SK-N-SH treated with all-trans-retinoic acid at 6 μM for 48 hours (cell line): ENCODE measurements at places on chromosomes 11 and 22.
A peak's percentile ranks its signal among the peaks of the same experiment; 100 is the strongest.

DNA sequence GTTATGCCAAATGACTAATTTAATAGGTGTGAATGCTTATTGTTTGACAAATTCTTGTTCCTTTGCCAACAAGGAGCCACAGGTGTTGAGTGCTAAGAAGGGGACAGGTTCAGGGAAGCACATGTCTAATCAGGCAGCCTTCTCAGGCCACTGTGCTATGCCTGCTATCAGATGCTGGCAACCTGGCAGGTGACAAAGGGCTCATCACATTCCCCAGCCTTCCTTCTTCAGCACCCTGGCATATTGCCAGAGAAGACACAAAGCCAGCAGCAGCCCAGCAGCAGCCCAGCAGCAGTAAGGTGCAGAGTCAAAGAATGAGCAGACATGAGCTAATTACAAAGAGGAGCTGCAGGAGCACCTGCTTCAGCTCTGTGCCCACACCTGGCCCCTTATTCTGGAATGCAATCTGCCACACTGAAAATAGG lies 68.2 kb downstream of the GUCY1A2 start:
- ATAC-seq, result no peak

GRCh38 chr11:44631831-44632230 lies 66.4 kb downstream of the CD82 start:
- ATAC-seq, result no peak

GRCh38 chr11:66020618-66021357 lies 5.5 kb downstream of the CATSPER1 start:
- ATAC-seq, result peak; percentile 80

- ATAC-seq, result no peak
Observed at GRCh38 chr11:2952290-2952689, 23.1 kb upstream of the PHLDA2 start.

- ATAC-seq, result no peak
Observed at GRCh38 chr22:22714600-22715335, 70.4 kb downstream of the GGTLC2 start.

DNA sequence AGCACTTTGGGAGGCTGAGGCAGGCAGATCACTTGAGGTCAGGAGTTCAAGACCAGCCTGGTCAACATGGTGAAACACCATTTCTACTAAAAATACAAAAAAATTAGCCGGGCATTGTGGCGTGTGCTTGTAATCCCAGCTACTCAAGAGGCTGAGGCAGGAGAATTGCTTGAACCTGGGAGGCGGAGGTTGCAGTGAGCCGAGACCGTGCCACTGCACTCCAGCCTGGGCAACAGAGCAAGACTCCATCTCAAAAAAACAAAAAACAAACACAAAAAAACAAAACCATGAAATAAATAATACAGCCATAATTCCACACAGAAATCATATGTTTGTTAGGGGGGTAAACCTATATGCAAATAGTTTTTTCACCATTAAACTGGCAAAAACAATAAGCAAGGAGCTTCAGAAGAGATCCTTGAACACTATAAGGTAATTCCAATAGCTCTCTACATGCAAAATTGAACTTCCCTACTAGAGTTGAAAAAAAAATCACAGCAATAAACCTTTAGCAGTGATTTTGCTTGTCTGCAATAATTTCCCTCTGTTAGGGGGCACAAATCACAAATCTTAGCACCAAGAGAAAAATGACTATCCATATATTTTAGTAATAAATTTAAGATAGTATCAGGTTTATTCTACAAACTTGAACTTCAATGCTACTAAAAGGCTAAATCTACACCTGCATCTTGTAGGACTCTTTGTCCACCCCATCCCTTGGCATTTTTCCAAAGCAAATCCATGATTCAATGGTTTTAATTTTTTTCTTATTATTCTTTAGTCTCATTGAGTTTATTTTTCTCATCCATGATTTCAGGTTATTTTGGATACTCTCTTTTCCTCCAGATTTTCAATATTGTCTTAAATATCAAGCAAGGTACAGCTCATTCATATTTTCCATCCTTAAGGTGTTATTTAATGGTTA lies 3.9 kb downstream of the CSTF3 start:
- ATAC-seq, result no peak
